ENCODE measurements at places on chromosomes 2 and 18. TPM values are rescaled to one million over a fixed set of nuclear protein-coding genes. Genes with fewer than 3 reads are reported as not detected.
A peak's percentile ranks its signal among the peaks of the same experiment; 100 is the strongest.

WDSUB1 gene
- total RNA-seq: 3.7 TPM

- H3K36me3 ChIP-seq: no peaks in the 10 kb centered on the region
- peaks cover 6% of the 10 kb centered on the region for H3K27me3 ChIP-seq
- H3K27ac ChIP-seq: no peak overlapping the region
- H3K4me3 ChIP-seq: peak overlapping the region; percentile 25
- DNase-seq: no peak
These were observed 4.3 kb downstream of the PELI1 start for GRCh38 chr2:64139956-64140355.

GRCh38 chr2:226730481-226730880 is 69.1 kb downstream of the IRS1 start:
- DNase-seq: no peak
- peak overlapping the region; percentile 22 for H3K27ac ChIP-seq
- peaks cover 8% of the 10 kb centered on the region for H3K4me1 ChIP-seq
- H3K36me3 ChIP-seq: no peaks in the 10 kb centered on the region
- no peaks in the 10 kb centered on the region for H3K27me3 ChIP-seq

- H3K27ac ChIP-seq: no peak overlapping the region
- H3K27me3 ChIP-seq: no peaks in the 10 kb centered on the region
- no peaks in the 10 kb centered on the region for H3K36me3 ChIP-seq
- no peak for DNase-seq
These were observed 421.0 kb downstream of the ZNF521 start for GRCh38 chr18:24930971-24931370.

DNA sequence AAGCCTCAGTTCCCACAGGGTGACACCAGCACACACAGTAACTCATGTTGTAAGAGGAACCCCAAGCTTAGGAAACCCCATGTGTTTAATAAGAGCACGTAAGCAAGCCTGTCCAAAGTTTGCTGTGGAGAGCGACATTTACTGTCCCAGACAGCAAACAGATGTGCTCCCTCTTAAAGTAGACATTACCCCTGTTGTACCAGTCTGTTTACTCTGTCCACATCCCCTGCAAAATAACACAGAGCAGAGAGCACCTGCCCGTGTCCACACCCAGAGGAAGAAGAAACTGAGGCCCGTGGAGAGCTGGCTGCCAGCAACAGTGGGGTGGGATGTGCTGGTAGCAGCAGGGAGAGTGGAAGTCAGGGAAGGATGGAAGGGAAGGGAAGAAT is 243.5 kb downstream of the GBX2 start:
- H3K36me3 ChIP-seq: peaks cover 4% of the 10 kb centered on the region
- H3K27me3 ChIP-seq: peaks cover 3% of the 10 kb centered on the region
- H3K27ac ChIP-seq: no peak overlapping the region
- DNase-seq: no peak
